Stimulated activated CD8-positive, alpha-beta memory T cell treated with anti-CD3 and anti-CD28 coated beads, Interleukin-7, amount 100 ng/mL, for 1 hour (primary cell): ENCODE measurements at places on chromosomes 3 and 15.

GRCh38 chr3:42749753-42750231, 23.3 kb downstream of the CCDC13 start:
- no peak for DNase-seq

- DNase-seq: no peak
Observed at GRCh38 chr3:175267561-175267960, 408.4 kb downstream of the NAALADL2 start.

GRCh38 chr3:193857996-193858395, 265.0 kb downstream of the OPA1 start:
- DNase-seq: no peak

GRCh38 chr3:102391491-102391890, 43.3 kb upstream of the ZPLD1 start:
- DNase-seq: no peak
